Thymus (tissue), 14 donors: ENCODE measurements at places on chromosomes 11 and 22. TPM values are rescaled to one million over a fixed set of nuclear protein-coding genes. Genes with fewer than 3 reads are reported as not detected.

Gene OR4C11
- not detected for total RNA-seq

Gene C11orf91
- not detected for total RNA-seq

Gene TMEM191C
- total RNA-seq: 1.2 TPM

Gene RAG2
- total RNA-seq: 195 TPM

Gene SERPIND1
- total RNA-seq: 0.05 TPM

Gene CBLIF
- not detected for total RNA-seq

Gene KCNC1
- under 0.01 TPM for total RNA-seq

Gene UBQLNL
- total RNA-seq: 0.09 TPM

Gene EHD1
- 17.3 TPM for total RNA-seq

DNA sequence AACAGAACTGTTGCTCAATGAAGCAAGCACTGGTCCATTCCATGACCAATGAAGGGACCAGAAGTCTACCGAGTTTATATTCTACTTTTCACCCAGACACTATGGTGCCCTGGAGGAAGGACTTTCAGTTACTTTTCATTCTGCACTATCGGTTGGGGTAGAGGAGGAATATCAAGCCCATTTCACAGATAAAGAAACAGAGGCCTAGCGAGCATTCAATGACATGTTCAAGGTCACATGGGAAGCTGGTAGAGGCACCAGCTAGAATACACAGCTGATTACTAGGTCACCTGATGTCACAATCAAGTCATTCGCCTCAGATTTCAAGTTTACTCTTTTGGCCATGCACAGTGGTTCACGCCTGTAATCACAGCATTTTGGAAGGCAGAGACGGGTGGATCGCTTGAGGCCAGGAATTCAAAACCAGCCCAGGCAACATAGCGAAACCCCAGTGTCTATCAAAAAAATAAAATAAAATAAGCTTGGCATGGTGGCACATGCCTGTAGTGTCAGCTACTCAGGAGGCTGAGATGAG, 17.6 kb upstream of the PRG2 start:
- peaks cover 54% of the 10 kb centered on the region for H3K36me3 ChIP-seq
- H3K4me1 ChIP-seq: no peaks in the 10 kb centered on the region
- no peak overlapping the region for H3K27ac ChIP-seq
- no peak overlapping the region for H3K4me3 ChIP-seq
- DNase-seq: no peak
- H3K27me3 ChIP-seq: no peaks in the 10 kb centered on the region

GRCh38 chr11:13223112-13223511, 54.5 kb upstream of the BMAL1 start:
- no peak for DNase-seq
- no peaks in the 10 kb centered on the region for H3K4me1 ChIP-seq
- H3K36me3 ChIP-seq: no peaks in the 10 kb centered on the region
- no peaks in the 10 kb centered on the region for H3K27me3 ChIP-seq
- no peak overlapping the region for H3K27ac ChIP-seq

- DNase-seq: no peak
- no peak overlapping the region for H3K27ac ChIP-seq
- H3K4me3 ChIP-seq: no peak overlapping the region
- no peaks in the 10 kb centered on the region for H3K4me1 ChIP-seq
Measured at GRCh38 chr11:33492596-33492995, 208.0 kb downstream of the C11orf91 start.

DNA sequence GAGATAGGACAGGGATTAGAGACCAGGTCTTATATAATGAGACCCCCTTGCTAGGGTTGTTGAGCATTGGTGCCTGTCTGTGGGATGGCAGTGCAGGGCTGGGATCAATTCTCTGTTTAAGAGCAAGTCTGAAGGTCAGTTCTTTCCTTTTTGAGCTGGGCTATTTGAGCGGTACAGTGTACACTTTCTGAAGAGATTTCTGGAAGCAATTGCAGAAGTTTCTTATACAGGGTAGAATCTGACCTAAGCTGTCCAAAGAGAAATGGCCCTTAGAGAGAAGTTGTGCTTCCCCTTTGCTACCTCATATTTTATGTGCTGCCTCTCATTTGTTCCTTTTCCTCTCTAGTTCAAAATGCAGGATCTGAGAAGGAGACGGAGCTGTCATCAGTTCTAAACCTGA, 35.8 kb downstream of the CSTPP1 start:
- H3K27ac ChIP-seq: no peak overlapping the region
- DNase-seq: no peak
- no peak overlapping the region for H3K4me3 ChIP-seq

DNA sequence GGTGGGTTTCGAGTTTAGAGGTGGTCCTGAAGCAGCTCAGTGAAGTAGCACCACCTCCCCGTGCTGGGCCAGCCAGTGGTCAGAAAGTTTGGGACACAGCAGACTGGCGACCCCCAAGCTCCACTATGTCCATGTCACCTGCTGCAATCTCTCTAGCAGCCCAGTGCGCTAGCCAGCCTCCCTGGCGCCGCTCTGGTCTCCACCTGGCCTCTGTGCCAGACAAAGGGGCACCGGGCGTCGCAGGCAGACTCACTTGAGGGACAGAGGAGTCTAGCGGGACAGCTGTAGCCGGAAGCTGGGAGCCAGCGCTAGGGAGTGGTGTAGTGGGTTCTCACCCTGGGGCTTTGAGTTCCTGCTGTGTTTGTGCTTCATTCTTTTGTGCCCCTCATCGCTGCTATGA, 25.5 kb downstream of the MYBPC3 start:
- DNase-seq: no peak
- peaks cover 10% of the 10 kb centered on the region for H3K4me1 ChIP-seq
- no peak overlapping the region for H3K27ac ChIP-seq
- peaks cover 13% of the 10 kb centered on the region for H3K36me3 ChIP-seq

- no peak overlapping the region for H3K27ac ChIP-seq
- no peak overlapping the region for H3K4me3 ChIP-seq
- H3K27me3 ChIP-seq: peaks cover 3% of the 10 kb centered on the region
Measured at GRCh38 chr11:14378171-14378570, 19.2 kb upstream of the RRAS2 start.

DNA sequence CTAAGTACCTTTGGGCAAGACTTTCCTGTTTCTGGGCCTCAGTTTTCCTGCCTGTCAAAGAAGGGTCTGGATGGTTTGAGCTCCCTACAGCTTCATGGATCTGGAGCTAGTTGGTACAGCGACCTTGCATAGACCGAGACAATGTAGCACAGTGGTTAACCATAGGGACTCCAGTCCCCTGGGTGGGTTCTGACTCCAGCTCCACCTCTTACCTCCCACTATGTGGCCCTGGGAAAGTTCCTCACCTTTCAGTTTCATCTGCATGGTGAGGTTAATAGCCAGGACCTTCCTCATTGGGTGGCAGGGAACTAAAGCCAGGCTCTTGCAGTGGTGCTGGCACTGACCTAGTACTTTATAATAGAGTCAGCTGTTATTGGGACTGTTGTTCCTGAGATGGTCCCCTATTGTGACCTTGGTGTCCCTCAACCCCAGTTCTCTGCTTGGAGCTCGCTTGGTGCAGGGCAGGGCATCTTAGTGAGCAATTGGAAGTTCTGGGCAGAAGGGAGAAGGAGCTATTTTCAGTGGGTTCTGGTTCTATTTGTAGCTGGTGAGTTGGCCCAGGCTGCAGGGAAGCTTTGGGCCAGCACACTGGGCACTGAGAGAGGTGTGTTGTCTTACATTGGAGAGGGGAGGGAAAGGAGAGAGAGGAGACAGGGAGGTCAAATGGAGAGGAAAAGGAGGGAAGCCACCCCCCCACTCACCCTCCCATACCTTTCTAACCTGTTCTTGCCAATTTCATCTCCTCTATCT, 10.7 kb upstream of the MTMR3 start:
- H3K27ac ChIP-seq: no peak overlapping the region
- H3K4me3 ChIP-seq: no peak overlapping the region
- H3K36me3 ChIP-seq: no peaks in the 10 kb centered on the region
- no peaks in the 10 kb centered on the region for H3K27me3 ChIP-seq
- no peaks in the 10 kb centered on the region for H3K4me1 ChIP-seq

- H3K27me3 ChIP-seq: no peaks in the 10 kb centered on the region
- H3K4me1 ChIP-seq: no peaks in the 10 kb centered on the region
- no peaks in the 10 kb centered on the region for H3K36me3 ChIP-seq
- DNase-seq: no peak
- no peak overlapping the region for H3K27ac ChIP-seq
- H3K4me3 ChIP-seq: no peak overlapping the region
Measured at GRCh38 chr22:44525941-44526778, 28.1 kb upstream of the RTL6 start.

GRCh38 chr11:26951809-26952515, 42.0 kb upstream of the FIBIN start:
- DNase-seq: no peak

DNA sequence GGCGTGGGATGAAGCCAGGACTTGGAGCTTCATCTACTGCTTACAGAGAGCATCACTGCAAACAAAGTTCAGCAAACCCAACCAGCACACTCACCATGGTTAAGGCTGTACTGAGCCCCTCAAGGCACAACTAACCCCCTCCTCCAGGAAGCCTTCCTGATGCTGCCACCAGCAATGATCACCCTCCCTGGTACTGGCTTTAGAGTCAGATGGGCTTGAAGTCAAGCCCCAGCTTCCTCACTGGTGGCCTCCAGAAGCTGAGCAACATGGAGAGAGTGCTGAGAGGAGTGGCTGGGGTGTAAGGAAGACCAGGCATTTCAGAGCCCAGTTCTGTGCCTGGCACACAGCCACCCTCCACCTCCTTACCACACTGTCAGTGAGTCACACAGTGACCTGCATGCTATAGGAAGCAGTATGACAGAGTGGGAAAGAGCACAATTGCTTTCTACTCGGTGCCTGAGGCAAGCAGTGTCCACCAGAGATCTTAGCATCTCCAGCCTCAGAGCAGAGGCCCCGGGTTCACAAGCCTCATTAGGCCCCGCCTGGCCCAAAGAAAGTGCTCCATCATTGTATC, 24.7 kb upstream of the BAIAP2L2 start:
- peaks cover 46% of the 10 kb centered on the region for H3K36me3 ChIP-seq
- H3K27ac ChIP-seq: no peak overlapping the region
- no peaks in the 10 kb centered on the region for H3K27me3 ChIP-seq
- no peak overlapping the region for H3K4me3 ChIP-seq

GRCh38 chr11:121298774-121299173, 6.2 kb downstream of the SC5D start:
- no peak overlapping the region for H3K27ac ChIP-seq
- H3K4me3 ChIP-seq: no peak overlapping the region
- H3K36me3 ChIP-seq: no peaks in the 10 kb centered on the region
- no peaks in the 10 kb centered on the region for H3K27me3 ChIP-seq

GRCh38 chr11:35282221-35282882, 137.0 kb downstream of the SLC1A2 start:
- no peak overlapping the region for H3K4me3 ChIP-seq
- H3K36me3 ChIP-seq: no peaks in the 10 kb centered on the region
- H3K27me3 ChIP-seq: no peaks in the 10 kb centered on the region
- H3K4me1 ChIP-seq: no peaks in the 10 kb centered on the region
- no peak overlapping the region for H3K27ac ChIP-seq
- no peak for DNase-seq

DNA sequence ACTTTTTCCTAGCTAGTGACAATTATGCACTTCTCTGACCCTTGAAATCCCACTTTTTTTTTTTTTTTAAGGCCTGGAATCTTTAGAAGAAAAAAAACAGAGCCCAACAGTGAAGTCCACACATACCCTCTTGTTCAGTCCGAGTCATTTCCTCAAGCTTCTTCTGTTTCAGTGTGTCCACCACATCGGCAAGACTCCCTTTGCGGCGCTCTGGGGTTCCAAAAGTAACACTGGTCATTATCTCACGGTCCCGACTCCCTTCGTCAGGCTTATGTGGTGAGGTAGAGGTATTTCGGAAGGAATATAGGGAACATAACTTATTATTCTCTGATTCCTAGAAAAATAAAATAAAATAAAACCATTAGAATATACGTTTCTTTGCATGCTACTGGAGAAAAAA, 38.0 kb downstream of the SOX6 start:
- no peak overlapping the region for H3K27ac ChIP-seq
- no peaks in the 10 kb centered on the region for H3K4me1 ChIP-seq
- H3K36me3 ChIP-seq: no peaks in the 10 kb centered on the region
- H3K4me3 ChIP-seq: no peak overlapping the region

- H3K36me3 ChIP-seq: no peaks in the 10 kb centered on the region
- H3K27me3 ChIP-seq: no peaks in the 10 kb centered on the region
- H3K4me3 ChIP-seq: no peak overlapping the region
- H3K27ac ChIP-seq: no peak overlapping the region
- no peak for DNase-seq
Measured at GRCh38 chr11:94910779-94911178, 62.6 kb downstream of the CWC15 start.

GRCh38 chr11:36233204-36233603, 56.0 kb downstream of the COMMD9 start:
- H3K27ac ChIP-seq: no peak overlapping the region
- no peaks in the 10 kb centered on the region for H3K36me3 ChIP-seq
- H3K4me1 ChIP-seq: no peaks in the 10 kb centered on the region
- DNase-seq: no peak
- H3K27me3 ChIP-seq: no peaks in the 10 kb centered on the region
- no peak overlapping the region for H3K4me3 ChIP-seq

DNA sequence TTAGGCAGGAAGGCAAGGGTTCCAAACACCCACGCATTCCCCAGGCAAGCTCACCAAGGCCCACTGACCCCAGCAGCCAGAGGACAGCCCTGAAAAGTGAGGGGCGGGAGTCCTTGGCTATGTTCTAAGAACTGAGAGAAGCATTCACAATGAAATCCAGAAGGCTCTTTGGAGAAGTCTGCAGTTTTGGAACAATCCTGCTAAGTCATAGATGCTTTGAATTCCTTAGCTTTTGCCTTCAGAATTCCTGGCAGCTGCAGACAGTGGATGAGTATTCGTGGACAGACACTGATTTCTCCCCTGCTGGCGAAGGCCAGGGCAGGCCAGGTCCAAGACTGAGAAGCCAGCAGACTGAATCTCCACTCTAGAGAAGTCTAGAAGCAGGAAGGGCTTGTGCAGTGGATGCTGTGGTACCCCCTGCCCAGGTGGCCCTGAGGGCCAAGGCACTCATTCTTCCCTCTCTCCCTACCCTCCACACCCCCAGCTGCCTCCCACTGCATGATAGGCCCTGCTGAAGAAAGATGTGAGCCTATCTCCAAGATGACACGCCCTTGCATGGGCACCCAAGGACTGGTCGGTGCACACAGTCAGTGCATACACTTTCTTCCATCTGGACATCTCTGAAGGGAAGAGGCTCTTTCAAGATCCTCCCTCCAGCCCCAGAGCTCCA, 133.2 kb upstream of the TEAD1 start:
- H3K4me1 ChIP-seq: no peaks in the 10 kb centered on the region
- DNase-seq: no peak
- no peaks in the 10 kb centered on the region for H3K36me3 ChIP-seq
- H3K27ac ChIP-seq: no peak overlapping the region
- no peaks in the 10 kb centered on the region for H3K27me3 ChIP-seq

DNA sequence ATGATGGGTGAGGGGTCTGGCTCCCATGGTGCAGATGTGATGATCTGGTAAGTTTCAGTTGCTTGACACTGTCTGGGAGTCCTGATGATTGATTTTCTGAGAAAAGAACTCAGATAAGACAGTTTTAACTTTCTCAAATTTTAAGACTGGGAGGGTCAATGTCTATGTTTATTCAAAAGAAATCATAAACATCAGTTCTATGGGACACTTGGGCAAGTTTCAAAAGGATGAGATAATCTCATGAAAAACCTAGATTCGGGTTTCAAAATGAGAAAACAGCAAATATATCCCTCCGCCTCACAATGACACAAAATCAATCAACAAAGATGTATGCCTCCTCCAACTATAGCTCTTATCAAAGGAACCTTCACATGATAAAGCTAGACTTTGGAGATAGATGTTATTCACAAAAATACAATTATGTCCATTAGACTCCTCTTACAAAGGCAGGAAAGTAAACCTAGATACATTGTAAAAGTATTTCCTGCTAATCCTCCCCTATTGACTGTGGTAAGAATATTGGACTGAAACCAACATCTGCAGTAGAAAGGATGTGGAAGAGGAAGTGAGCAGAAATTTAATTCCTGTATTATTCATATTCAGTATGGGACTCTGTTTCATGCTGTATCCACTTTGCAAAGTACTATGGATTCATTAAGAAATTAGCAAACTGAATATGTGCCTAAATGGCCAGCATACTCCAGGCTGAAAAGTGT, 21.6 kb downstream of the SVIP start:
- no peaks in the 10 kb centered on the region for H3K4me1 ChIP-seq
- DNase-seq: no peak
- no peaks in the 10 kb centered on the region for H3K27me3 ChIP-seq
- no peak overlapping the region for H3K4me3 ChIP-seq
